IPS-NIHi11 (cell line): ENCODE measurements at places on chromosomes 16 and 17.

GRCh38 chr17:54948380-54948779 is 20.1 kb downstream of the COX11 start:
- no peak for DNase-seq

- no peak for DNase-seq
These were observed 6.8 kb downstream of the PRCD start for GRCh38 chr17:76546556-76547182.

- no peak for DNase-seq
These were observed 6.9 kb downstream of the SLC12A4 start for GRCh38 chr16:67961551-67961957.

GRCh38 chr17:32298721-32299579 is 33.3 kb downstream of the RHBDL3 start:
- DNase-seq, result peak; percentile 5

GRCh38 chr17:74213861-74214391 is 555 bp downstream of the TTYH2 start:
- DNase-seq, result no peak

DNA sequence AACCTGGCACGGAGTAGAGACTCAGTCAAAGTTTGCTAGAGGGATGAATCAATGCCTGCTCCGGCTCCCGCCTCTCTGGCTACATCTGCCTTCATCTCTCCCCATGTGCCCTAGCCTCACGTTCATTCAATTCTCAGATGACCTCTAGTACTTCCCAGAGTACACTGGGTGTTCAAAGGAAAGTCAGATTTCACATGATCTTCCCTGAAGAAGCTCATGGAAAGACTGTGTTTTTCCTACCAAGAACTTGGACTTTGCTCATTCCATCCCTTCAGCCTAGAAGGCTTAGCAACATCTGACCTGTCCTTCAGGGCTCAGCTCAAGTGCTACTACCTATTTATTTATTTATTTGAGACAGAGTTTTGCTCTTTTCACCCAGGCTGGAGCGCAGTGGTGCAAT is 11.1 kb upstream of the TNK1 start:
- no peak for DNase-seq

GRCh38 chr17:67605256-67605912 is 112.4 kb upstream of the NOL11 start:
- no peak for DNase-seq

DNA sequence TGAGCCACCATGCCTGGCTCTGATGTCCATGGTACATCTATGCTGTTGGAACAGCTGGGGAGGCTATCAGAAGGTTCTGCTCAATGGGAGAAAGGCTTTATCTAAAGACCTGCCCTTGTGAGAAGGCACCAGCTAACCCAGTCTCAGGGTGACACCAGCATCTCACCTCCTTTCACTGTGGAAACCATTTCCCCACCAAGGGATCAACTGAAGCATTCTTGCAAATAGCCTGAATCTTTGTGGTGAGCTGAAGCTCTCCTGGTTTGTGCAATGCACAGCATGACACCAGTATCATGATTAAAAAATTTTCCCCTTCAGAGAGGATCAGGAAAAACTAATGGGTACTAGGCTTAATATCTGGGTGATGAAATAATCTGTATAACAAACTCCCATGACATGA is 5.1 kb downstream of the CCL18 start:
- no peak for DNase-seq

DNA sequence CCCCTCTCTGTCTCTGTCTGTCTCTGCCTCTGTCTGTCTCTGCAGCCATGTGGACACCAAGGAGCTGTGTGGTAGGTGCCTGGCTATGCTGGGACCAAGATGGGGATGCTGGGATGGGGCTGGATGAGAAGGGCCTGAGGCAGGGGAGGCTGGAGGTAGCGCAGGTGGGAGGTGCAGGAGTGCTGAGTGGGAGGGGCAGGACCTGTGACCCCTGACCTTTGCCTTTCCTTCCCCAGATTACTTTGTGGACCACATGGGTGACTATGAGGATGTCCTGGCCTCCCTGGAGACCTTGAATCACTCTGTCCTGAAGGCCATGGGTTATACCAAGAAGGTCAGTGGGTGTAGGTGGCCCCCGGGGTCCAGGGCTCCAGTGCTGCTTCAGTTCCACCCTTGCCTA is 12.8 kb downstream of the NECAB2 start:
- no peak for DNase-seq

DNA sequence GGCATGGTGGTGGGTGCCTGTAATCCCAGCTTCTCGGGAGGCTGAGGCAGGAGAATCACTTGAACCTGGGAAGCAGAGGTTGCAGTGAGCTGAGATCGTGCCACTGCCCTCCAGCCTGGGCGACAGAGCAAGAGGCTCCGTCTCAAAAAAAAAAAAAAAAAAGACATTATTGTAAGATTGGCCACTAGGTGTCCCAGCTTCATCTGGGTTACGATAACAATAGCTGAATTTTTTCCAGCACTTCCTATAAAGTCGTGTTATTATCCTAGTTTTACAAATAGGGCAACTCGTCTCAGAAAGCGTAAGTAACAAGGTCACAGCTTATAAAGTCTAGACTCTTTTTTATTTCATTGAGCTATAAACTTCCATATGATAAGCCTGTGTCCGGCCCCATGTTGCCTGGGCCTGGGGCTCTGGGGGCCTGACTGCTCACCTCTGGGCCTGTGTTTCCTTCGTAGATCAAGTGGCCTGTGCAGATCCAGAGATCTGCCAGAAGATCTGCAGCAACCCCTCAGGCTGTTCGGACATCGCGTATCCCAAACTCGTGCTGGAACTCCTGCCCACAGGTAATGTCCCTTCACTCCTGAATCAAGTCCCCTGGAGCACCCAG is 60.5 kb downstream of the SLC5A11 start:
- DNase-seq, result no peak

GRCh38 chr16:19139436-19140091 is 25.8 kb downstream of the ITPRIPL2 start:
- no peak for DNase-seq
